ENCODE measurements at places on chromosomes 13 and 19.

DNA sequence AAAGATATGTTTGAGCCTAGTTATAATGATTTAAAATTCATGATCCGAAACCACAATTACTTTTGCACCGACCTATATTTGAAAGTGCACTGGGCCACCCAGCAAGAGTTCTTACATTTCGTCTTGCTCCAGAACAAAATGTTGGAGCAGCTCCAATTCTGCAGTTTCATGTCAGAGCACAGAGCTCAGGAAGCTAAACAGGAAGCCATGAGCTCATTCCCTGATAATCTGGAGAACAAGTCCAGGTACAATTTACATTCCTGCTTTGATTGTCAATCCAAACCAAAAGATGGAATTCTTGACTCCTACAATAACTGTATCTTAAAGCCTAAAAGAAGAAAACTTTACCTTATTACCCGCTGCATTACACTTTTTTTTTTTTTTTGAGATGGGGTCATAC lies 131.8 kb downstream of the KCTD12 start:
- DNase-seq, result no peak

GRCh38 chr13:33045851-33046592 lies 29.8 kb downstream of the KL start:
- no peak for DNase-seq

GRCh38 chr13:84574851-84575250 lies 692.6 kb upstream of the SLITRK1 start:
- DNase-seq, result no peak

- no peak for DNase-seq
Measured at GRCh38 chr19:29531458-29532025, 5.7 kb downstream of the VSTM2B start.

DNA sequence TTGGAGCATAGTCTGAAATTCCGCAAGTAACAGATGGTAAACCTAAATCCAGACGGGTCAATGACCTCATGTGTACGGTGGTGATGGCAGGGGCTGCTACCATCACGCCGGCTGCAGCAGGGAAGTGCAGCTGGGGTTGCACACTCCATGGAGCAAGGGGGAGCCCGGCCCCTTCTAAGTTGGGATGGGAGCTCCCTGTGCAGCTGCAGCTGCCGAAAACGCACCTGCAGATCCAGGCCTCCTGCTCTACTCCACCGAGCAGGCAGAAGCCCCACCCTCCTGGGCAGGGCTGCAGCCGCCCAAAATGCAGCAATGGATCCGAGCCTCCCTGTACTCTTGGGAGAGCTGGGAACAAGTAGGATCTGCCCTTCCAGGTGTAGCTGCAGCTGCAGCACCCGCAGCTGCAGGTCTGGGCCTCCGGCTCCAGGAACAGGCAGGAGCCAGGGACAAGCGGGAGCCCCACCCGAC lies 25.5 kb downstream of the KBTBD6 start:
- no peak for DNase-seq

- no peak for DNase-seq
Measured at GRCh38 chr19:46723023-46723461, 6.1 kb upstream of the PRKD2 start.

DNA sequence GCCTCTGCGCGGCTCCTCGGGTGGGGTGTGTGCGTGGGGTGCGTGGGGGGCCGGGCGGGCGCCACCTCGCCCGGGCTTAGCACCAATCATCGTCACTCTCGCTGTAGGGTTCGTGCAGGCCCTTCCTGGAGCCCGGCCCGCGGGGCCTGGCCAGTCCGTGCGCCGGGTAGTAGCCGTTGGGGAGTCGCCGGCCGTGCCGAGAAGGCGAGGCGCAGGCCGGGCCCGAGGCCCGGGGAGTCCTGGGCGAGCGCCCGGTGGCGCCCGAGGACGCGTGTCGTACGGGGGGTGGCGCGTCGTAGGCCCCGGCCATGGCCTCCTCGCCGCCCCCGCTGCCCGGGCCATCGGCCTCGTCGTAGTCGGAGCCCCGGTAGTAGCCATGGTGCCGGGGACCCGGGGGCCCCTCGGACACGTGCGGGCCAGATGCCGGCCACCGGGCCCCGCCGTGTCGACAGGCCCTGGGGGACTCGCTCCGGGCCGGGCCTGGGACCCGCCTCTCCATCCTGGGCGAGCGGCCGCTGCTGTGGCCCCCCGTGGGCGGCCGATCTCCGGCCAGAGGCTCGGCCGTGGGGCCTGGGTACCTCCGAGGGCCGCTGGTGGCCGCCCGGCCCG lies 57.1 kb downstream of the IER2 start:
- no peak for DNase-seq

DNA sequence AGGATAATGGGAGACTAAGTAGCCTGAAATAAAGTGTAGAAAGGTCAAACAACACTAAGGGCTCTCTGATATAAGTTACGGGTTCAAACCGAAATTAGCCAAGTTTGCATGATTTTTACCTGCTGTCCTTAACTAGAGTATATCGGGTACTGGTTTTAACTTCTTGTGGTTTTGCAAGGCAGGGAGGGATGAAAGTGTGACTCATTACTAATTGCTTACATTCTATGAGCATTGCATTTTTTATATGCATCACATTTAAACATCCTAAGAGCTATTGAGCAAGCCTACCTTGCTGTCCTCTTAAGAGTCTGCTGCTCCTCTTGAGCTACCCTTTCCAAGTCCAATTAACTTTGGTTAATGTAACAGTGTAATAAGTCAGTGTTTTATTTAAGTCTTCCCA lies 415.4 kb downstream of the SLITRK5 start:
- no peak for DNase-seq

DNA sequence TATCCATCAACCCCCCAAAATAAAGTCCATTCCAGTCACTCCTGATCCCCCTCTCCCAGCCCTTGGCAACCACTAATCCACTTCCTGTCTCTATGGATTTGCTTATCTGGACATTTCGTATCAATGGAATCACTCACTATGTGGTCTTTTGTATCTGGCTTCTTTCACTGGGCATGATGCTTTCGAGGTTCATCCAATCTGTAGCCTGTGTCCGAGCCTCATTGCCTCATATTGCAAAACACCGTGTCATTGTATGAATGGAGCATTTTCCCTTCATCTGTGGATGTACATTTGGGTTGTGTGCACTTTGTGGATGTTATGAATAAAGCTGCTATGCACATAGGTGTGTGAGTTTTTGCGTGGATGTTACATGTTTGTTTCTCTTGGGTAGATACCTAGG lies 1.4 kb upstream of the FZR1 start:
- no peak for DNase-seq

DNA sequence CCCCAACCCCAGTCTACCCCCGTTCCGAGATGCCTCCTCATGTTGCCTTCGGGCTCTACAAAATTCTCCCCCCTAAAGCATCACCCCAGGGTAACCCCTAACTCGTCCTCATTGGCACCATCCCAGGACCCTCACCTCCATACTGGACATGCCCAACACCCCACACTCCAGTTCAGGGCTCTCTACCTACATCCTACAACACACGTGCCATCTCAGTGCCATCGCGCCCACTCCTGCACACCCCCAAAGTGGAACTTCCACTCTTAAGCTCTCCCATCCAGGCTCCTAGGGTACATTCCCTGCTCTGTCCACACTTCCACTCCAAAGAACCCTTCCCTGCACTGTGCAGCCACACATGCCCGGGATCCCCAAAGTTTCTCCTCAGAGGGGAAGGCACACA lies 827 bp upstream of the FKRP start:
- no peak for DNase-seq

DNA sequence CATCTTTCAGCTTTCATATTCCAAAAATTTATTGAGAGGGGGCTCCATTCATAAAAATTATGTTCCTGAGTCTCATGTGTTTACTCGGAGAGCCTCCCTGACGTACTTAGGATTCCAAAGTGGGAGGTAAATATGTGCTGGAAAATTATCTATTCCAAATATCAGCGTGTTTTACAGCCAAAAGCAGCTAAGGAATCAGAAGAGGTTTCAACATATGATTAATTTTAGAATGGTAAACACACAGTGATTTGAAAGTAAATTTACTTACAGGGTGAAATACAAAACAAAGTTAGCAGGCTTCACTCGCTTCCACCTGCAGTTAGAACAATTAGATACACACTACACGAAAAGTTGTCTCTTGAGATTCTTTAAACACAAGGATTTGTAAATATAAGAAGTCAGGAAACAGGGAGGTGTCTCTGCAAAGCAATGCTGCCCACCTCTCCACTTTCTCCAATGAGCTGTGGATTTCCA lies 313.8 kb upstream of the NBEA start:
- DNase-seq, result no peak

- no peak for DNase-seq
Measured at GRCh38 chr13:47327861-47328260, 431.0 kb upstream of the HTR2A start.

- no peak for DNase-seq
Measured at GRCh38 chr19:16585094-16585801, 13.0 kb upstream of the SLC35E1 start.

DNA sequence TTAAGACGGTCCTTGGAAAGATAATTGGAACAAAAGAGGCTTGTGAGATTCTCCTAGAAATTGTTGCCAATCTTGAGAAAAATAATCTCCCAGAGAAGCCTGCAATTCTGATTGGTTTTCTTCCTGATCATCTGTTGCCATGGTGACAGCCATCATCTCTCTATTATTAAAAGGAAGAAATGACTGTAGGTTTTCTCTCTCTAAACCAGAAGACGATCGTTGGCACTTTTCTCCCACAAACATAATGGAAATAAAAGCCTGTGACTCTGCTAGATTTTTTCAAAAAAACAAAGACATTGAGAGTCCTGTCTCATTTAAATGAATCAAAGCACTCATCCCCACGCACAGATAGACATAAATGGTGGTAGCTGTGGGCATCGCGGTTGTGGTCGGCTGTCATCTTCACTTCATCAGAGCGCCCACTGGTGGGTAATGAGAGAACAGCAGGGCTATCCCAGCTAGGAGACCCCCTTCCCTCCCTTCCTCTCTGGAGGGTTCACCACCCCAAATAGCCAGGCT lies 21.7 kb upstream of the CALM3 start:
- no peak for DNase-seq

DNA sequence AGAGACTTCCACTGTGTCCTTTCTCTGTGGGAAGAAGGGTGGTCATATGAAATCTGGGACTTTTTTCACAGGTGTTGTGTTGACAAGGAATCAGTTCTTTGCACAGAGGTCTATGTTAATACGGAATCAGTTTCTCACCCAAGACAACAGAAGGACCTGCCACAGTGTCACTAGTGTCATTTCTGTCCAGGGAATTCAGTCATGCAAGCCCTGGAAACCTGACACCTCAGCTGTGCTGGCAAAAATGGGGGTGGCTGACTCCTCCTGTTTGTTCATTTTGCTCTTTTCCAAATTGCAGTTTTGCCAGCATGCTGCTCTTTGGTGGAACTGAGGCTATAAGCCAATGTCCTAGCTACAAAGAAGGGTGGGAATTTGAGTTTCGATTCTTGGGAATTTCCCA lies 49.8 kb upstream of the ESD start:
- DNase-seq, result no peak

DNA sequence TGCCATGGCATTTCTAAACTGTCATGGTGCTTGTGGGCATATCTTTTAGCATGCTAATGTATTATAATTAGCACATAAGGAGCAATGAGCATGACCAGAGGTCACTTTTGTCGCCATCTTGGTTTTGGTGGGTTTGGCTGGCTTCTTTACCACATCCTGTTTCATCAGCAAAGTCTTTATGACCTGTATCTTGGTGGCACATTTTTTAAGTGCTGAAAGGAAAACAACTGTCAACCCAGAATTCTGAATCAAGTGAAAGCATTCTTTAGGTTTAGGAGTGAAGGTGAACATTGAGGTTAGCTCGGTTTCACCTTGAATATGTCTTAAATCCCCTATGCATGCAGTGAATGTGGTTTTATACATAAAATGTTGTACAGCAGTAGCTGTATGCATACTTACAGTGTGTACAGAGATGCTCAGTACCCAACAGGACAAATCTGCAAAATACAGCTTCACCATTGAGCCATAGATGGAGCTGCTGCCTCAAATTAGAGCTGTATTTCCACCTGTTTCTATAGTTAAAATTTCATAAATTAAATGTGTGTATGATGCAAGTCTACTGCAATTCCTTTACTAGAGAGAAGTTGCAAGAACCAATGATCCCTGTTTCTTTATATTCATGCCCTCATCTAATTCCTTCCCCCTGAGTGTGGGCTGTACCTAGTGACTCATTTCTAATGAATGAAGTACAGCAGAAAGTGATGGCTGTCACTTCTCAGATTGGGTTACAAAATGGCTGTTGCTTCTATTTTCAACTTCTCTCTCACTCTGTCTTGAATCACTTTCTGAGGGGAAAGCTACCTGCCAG lies 25.2 kb upstream of the IGSF23 start:
- DNase-seq, result no peak

Data from NCI-H1417 treated with DMSO at 0.1 percent for 48 hours (cell line).